ENCODE measurements at places on chromosomes 7 and 10.
A peak's percentile ranks its signal among the peaks of the same experiment; 100 is the strongest.

DNA sequence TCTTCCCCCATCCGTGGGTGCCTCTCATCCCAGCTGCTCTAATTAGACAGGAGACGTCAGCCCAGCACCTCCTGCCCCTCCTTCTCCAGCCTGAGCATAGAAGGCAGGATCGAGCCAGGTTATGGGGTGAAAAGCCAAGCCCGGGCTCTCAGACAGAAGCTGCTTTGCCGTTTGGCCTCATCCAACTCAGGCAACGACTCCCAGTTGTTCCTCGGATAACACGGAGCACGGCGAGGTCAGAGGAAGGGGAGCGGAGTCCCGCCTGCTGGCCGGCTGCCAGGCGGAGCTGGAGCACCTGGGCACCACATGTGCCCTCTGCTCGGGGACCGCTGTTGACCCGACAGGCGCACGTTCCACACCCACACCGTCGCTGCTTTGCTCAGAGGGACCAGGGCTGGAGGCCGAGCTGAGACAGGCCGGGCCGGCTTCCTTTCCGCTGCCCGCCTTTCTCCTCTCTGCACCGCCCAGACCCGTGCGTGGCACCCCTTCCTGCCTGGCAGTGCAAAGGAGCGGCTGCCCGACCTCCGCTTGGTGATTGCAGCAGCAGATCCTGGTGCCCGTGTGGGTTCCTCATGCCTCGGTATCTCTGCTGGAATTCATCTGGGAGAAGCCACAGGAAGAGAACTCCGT is 21.6 kb upstream of the UNCX start:
- DNase-seq, result no peak

- DNase-seq, result no peak
Measured at GRCh38 chr7:135644729-135645128, 17.6 kb upstream of the STMP1 start.

- no peak for DNase-seq
Measured at GRCh38 chr7:26696978-26697377, 167.4 kb downstream of the SKAP2 start.

- no peak for DNase-seq
Measured at GRCh38 chr10:86087716-86088115, 278.9 kb downstream of the GRID1 start.

- DNase-seq, result no peak
Measured at GRCh38 chr10:78403781-78404180, 370.1 kb downstream of the RPS24 start.

GRCh38 chr7:150413640-150414081 is 34.5 kb downstream of the ZNF775 start:
- DNase-seq, result no peak

- DNase-seq, result no peak
Measured at GRCh38 chr7:81327468-81328266, 408.8 kb upstream of the SEMA3C start.

- DNase-seq, result no peak
Measured at GRCh38 chr10:97384156-97384555, 17.0 kb downstream of the RRP12 start.

DNA sequence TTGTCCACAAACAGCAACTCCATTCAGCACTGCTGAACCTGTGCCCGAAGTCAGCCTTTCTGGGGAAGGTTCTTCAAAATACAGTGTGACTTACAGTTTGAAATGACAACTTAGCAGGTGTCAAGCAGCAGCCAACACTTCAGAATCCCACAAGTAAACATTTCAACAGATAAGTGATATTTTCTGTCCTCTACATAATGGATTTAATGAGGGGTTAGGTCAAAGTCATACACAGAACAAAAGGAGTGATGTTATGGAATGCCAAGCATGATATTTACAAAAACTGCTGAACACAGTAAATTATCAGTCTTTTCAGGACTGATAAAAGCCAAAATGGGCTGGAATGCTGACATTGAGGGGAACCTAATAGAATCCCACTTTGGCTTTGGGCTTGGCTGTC is 77.6 kb upstream of the JAZF1 start:
- no peak for DNase-seq

DNA sequence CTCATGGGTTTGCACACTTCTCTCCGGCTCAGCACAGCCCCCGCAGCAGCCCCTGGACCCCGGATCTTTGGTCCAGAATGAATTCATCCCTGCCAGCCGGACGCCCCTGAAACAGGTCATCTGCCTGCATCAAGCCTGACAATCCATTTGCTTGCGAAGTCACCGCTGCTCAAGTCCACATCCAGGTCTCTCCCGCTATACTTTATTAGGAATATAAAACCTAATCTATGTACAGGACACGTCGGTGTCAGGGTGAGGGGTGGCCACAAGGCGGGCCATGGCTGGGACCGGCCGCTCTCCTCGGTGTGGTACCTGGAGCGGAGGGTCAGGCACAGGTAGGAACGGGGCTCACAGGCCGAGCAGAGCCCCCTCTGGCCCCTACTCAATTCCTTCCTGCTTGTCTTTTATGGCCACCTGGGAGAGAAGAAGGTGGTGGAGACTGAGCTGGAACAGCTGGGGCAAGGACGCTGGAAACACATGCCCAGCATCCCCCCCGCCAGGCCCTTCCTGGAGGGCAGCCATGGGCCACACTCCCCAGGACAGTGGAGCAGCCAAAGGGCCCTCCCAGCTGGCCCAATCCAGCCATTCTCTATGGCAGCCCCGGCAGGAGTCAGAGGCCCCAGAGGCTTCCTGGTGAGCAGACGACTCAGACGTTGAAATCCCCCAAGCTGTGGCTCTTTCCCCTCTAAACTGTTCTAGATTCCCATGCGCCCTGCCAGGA is 5.3 kb downstream of the POLR2J start:
- peak; percentile 16 for DNase-seq

GRCh38 chr10:21961847-21962246 is 41.7 kb downstream of the DNAJC1 start:
- no peak for DNase-seq

DNA sequence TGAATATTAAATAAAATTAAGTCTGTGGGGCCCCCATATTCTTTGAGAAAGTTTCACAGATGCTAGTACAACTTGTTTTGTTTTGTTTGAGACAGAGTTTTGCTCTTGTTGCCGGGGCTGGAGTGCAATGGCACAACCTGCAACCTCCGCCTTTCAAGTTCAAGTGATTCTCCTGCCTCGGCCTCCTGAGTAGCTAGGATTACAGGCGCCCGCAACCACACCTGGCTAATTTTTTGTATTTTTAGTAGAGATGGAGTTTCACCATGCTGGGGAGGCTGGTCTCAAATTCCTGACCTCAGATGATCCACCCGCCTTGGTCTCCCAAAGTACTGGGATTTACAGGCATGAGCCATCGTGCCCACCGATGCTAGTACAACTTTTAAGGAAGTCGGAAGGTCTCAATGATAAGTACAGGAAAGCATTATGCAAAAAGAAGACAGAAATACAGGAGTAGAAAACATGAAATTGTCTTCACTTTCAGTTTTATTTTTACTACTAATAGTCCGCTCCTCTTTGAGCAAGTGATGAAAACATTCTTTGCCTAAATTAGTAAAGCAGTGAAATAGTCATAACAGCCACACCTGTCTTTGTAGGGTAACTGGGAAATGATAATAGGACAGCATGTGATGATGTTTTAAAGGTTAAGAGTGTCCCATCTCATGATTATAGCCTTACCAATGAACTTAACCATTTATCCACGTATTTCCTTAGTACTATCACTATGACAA is 147.5 kb downstream of the SEMA3D start:
- no peak for DNase-seq

DNA sequence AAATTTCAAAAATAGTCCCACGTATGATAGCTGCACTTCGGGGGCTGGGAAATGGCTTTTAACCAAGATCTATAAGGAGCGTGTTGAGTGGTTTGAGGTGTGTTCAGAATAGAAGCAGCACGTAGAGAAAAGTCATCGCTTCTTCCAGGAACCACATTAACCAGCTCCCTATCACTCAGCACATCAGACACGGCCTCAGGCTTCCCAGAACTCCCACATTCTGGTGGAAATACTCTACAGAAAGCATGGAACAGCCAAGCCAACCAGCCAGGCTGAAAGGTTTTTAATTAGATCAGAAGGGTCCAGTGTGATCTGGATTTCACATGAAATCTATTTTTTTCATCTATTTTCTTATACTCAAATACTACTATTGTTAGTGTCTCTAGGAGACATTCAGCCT is 231.5 kb upstream of the NRP1 start:
- no peak for DNase-seq

DNA sequence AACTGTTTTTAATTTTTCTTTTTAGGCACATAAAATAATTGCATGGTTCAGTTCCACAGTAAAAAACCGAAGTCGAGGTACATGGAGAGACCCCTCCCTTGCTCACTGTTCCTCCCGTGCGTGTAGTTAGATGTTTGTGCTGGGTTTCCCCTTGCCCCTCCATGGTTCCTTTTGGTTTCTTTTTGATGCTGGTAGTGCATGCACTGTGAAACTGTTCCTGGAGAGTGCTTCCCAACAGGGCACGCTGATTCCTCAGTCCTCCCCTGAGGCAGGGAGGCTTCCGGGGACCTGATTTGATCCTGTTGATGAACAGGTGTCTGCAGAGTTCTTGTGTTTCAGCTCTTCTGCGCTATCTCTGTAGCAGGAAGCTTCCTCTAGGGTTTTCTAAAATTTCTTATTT is 69.5 kb downstream of the ADCY1 start:
- DNase-seq, result no peak

DNA sequence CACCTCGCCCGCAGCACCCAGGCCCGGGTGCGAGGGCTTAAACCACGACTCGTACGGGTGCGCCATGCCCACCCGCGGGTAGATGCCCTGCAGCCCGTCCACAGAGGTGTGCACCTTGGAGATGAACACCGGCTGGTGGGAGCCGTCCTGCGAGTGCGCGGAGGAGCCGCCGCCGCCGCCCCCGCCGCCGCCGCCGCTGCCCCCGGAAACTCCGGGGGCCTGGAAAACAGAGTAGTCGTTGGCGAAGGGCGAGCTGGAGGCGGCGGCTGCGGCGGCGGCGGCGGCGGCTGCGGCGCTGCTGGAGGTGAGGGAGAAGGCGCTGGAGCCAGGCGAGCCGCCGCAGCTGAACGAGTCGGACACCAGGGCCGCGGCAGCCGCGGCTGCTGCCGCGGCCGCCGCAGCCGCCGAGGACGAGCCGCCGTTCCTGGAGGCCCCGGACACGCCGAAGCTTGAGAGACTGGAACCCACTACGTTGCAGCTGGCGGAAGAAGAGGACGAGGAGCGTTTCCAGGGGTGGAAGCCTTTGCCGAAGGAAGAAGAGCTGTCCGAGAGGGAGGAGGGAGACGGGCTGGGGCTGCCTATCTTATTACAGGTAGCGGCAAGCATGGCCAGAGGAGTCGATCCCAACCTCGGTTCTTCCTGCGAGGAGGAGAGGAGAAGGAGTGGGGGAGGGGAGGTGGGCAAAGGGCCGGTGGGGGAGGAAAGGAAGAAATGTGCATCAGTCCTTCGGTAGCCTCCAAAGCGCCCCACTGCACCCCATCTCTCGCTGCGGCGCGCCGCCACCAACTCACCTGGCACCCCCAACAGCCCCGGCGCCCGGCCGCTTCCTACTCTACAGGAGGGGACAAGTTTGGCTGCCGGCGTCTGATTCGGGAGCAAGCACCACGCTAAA is 1.3 kb downstream of the SP8 start:
- DNase-seq, result no peak

GRCh38 chr7:131638641-131639430 is 82.4 kb upstream of the PODXL start:
- DNase-seq, result no peak

GRCh38 chr7:47721670-47722069 is 139.8 kb upstream of the TNS3 start:
- DNase-seq, result no peak
